AG09309 (cell line): ENCODE measurements at places on chromosomes 6 and 20.

DNA sequence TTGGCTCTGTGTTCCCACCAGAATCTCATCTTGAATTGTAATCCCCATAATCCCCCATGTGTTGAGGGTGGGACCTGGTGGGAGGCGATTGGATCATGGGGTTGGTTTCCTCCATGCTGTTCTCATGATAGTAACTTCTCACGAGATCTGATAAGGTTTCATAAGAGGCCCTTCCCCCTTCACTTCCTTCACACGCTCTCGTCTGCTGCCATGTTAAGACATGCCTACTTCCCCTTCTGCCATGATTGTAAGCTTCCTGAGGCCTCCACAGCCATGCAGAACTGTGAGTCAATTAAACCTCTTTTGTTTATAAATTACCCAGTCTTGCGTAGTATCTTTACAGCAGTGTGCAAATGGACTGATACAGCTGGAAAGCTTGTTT lies 90.0 kb downstream of the ELOVL5 start:
- no peak for DNase-seq

- DNase-seq: no peak
Observed at GRCh38 chr6:25769983-25770382, 15.4 kb downstream of the SLC17A4 start.

DNA sequence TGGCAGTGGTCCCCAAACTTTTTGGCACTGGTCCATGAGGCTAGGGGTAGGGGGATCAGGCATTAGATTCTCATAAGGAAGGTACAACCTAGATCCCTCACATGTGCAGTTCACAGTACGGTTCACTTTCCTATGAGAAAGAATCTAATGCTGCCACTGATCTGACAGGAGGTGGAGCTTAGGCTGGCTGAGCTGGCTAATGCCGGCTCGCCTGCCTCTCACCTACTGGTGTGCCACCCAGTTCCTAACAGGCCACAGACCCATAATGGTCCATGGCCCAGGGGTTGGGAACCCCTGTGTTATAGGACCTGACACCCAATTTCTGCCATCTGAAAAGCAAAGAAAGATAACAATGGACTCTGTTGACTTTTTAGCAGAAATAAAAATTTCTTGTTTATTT lies 199.6 kb downstream of the GMPR start:
- no peak for DNase-seq

DNA sequence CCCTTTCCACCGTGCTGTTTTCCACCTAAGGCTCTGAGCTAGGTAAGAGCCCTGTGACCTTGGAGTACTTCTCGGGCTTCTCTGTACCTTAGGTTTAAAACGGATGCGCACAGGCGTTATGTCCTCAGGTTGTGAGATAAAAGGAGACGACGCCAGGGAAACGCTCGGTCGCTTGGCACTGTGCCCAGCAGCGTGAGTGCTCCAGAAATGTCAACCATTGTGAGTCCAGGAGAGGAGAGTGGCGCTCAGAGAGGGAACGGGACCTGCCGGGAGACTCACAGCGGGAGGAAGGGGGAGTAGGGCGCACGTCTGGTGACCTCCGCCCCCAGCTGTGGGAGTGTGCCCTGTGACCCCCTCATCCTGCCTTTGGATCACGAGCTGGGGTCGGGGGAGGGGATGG lies 33.8 kb upstream of the SCRT2 start:
- DNase-seq: no peak
